ENCODE measurements at places on chromosomes 4 and X.
A peak's percentile ranks its signal among the peaks of the same experiment; 100 is the strongest.

GRCh38 chrX:130772105-130772775, 130.8 kb downstream of the ENOX2 start:
- no peak for DNase-seq

DNA sequence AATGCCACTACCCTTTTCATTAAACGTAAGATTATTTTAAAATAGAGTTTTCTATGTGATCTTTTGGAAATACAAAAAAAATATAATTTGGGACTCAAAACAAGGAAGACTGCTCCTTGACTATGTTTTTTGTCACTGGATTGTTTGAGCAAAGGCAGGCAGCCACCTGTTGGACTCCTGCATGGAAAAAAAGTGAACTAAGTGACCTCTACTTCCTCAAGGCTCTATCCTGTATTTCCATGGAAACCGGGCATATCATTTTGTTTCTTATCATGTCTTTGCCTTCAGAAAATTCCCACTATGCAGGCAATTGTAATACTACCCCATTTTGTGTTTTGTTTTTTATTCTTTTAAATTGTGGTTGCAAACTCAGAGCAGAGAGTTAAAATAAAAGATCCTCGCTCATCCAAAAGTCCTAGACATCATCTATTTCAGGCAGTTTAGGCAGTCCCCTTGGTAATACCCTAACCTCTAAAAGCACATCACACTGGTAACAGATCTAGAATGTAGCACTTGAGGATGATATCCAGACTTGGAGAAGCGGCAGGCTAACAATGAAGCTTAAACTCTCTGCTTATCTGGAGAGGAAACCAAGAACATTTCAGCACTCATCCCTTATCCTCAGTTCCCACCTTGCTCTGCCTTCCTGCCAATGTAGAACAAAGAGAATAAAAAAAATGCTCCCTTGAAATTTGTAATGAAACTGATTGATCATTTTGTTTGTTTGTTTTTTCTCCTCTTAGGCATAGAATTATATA, 165.7 kb downstream of the BANK1 start:
- no peak for DNase-seq

GRCh38 chrX:31629195-31629594, 557.4 kb upstream of the FTHL17 start:
- DNase-seq: no peak

DNA sequence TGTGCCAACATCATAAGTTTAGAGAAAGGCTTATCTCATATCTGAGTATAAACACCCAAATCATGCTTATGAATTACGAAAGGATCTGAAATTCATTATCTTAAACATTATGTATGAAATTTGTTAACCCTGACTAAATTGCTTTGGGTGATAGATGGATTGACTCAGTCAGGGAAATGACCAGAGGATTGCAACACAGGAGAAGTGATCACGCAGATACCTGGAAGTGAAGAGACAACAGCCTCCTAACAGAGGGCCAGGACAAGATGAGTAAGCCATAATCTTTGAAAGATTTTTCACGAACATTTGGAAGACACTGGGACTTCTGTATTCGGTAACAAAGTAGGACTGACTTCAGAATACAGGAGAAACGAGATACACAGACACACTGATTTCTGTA, 363.4 kb downstream of the DMD start:
- DNase-seq: no peak

- no peak for DNase-seq
Measured at GRCh38 chrX:30973784-30974427, 84.9 kb upstream of the TAB3 start.

DNA sequence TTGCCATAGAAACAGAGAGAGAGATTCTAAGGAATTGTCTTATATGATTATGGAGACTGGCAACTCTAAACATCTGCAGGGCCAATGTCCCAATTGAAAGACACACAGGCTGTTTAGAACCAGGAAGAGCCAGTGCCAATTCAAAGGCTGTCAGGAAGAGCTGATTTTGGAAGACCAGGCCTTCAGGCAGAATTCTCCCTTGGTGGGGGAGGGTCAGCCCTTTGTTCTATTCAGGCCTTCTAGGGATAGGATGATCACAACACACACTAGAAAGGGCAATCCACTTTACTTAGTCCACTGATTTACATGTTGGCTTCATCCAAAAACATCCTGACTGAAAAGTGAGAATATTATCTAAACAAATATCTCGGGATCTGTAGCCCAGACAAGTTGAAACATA, 15.2 kb downstream of the C4orf46 start:
- no peak for DNase-seq

- no peak for DNase-seq
Measured at GRCh38 chr4:85860066-85860740, 385.3 kb downstream of the ARHGAP24 start.

- no peak for DNase-seq
Measured at GRCh38 chrX:116961872-116962582, 499.3 kb upstream of the CT83 start.

GRCh38 chr4:32564626-32565025, 1844.5 kb downstream of the PCDH7 start:
- no peak for DNase-seq

DNA sequence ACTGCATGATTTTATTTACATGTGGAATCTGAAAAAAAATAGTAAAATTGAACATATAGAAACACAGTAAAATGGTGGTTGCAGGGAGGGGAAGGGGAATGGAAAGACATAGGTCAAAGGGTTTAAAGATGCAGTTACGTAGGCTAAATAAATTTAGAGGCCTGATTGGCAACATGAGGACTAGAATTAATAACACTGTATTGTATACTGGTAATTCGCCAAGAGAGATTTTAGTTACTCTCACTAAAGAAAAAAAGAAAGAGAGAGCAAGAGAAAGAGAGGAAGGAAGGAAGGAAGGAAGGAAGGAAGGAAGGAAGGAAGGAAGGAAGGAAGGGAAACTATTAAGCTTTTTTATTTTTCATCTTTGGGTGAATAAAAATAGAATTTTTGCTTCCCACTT, 488.1 kb downstream of the PCDH10 start:
- no peak for DNase-seq

DNA sequence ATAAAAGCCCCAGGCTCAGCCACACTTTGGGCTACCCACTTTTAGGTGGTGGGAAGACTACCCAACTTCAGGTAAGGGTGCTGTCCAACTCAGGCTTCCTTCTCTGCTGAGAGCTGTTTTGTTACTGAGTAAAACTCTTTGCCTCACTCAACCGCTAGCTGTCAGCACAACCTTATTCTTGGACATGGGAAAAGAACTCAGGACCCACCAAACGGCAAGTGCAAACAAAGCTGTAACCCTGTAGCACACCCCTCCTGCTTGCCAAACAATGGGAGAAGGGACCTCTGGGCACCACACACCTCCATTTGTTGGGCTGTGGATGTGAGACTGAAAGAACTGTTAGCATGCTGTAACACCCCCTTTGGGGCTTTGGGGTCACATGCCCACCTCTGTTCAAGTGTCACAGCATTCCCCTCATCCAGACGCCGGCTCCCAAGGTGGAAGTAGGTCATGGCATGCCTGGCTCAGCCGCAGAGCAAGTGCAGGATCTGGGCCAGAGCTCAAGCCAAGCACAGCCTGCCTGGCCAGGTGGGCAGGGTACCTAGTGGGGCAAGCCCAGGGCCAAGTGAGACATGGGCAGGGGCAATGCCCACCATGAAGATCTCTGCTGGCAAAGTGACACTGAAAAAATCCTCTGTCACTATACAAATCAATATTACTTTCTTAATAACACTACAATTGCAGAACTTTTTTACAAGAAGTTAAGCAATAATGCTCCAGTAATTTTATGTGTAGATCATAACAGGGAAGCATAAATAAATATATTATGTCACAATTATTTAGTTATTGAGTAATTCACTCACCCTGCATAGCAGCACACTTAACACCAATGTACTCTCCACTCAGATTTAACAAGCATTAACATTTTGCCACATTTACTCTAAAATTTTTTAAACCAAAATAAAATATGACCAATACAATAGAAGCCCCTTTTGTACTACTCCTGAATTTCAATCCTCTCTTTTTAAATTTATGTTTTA, 107.2 kb downstream of the TBCK start:
- DNase-seq: no peak

DNA sequence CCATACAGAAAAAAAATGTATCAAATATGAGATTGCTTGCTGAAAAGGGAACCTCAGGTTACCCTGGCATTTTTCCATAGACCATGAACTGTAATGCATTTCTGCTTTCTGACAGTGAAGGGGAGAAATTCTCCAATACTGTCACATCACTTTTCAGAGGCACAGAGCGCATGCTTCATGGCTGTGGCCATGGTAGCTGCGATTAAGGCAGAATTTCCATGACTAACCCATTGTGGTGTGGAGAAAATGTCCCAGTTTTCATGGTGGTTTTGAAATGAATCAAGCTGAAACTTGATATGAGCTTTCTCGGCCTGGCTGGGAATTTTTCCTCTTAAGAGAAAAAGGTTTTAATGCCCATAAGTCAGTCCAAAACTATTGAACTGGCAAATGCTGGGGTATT, 39.5 kb upstream of the MAP3K15 start:
- peak; percentile 66 for DNase-seq

DNA sequence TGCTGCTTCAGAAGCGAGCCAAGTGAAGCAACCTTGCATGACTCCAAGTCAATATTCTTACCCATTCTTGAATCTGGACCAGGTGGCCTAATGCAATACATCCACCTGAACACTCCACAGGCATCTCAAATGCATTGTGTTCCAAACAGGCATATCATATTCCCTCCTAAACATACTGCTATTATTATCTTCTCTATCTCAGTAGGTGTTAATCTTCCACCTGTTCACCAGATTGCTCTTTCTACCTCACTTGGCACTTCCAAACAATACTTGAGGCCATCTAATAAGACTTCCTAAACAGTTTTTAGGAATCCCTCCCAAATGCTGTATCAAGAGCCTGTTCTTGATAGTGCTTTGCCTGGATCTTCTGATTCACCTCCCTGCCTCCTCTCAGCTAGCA, 90.7 kb downstream of the GPRIN3 start:
- DNase-seq: no peak

GRCh38 chrX:104324461-104325212, 69.9 kb upstream of the ESX1 start:
- no peak for DNase-seq

GRCh38 chrX:69285401-69285877, 120.2 kb upstream of the PJA1 start:
- DNase-seq: no peak

- DNase-seq: no peak
Measured at GRCh38 chrX:68994135-68994890, 165.5 kb downstream of the EFNB1 start.

GRCh38 chr4:3443750-3444309, 2.1 kb downstream of the HGFAC start:
- no peak for DNase-seq
